Keratinocyte (primary cell): ENCODE measurements at places on chromosomes 4 and X.

DNA sequence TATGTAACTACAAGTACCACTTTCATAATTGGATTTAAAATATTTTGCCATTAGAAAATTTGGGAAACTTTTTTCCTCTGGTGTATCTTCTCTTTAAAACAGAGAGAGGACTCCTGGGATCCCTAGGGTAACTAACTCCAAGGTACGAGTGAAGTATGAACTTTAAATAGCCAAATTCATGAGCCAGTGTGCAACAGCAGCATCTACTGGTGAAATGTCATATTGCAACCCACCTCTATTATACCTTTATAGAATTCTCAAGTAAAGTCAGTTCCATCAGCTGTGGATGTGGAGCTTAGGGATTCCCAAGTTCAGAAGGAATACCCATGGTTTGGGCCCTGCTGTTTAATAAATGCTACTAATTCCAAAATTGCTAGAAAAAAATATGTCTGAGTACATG, 282.7 kb upstream of the TAPT1 start:
- DNase-seq = no peak

GRCh38 chr4:3451956-3452355, 10.2 kb downstream of the HGFAC start:
- no peak for DNase-seq

DNA sequence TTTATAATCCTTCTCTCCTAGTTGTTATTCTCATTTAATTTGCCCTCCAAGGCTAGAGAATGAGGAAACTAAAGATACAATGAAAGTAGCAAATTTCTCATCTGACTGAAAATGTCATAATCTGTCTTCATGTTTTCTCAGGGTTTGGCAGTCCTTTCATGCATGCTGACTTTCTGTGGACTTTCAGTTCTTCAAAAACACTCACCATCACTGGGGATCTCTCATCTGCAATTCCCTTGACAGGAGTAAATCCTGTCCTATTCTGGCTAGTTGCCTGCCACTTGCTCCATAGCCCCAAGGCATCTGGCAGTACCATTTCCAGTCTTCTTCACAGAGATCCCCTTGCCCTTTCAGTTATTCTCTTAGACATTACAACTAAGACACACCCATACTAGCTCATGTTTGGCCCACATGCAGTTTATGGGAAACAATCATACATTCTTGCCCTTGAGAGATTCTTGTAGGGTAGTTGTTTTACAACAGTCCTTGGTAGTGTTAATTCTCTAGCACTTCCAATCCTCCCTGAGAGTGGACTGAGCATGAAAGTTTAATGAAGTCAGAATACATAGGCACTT, 449.7 kb upstream of the KLHL4 start:
- no peak for DNase-seq

GRCh38 chr4:1413687-1414479, 7.6 kb upstream of the NKX1-1 start:
- DNase-seq = no peak

DNA sequence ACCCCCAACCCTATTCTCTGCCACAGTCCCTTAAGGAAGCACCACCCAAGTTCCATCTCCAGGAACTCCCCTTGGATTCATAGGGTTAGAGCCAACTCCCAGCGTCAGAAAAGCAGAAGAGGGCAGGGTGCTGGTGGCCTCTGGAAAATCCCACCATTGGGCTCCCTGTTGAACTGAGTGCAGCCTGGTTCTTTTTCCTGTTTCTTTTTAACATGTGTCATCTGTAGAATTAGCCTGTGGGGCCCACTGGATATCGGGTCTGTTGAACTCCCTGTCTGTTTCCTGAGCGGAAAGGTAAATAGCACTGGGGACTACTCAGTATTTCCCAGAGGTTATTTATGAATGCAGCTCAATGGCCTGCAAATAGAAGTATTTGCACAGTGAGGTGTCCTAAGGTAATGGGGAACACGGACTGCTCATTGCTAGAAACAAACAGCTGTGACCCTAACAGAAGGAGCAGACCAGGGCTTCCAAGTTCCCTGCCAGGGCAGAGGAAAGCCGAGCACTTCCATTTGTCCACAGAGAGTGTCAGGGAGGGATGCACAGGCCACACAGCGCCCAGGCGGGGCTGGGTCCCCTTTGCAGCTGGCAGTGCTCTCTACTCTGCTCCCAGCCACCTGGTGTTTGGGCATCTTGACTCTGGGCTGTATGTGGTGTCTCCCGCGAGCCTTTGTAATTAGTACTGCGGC, 102.6 kb downstream of the FHDC1 start:
- no peak for DNase-seq
